ENCODE measurements at places on chromosomes 1 and 21. TPM values are rescaled to one million over a fixed set of nuclear protein-coding genes. Genes with fewer than 3 reads are reported as not detected.

- H3K4me1 ChIP-seq = no peaks in the 10 kb centered on the region
- H3K27me3 ChIP-seq = peaks cover 5% of the 10 kb centered on the region
Observed at GRCh38 chr1:101567582-101568189, 330.9 kb downstream of the S1PR1 start.

DNA sequence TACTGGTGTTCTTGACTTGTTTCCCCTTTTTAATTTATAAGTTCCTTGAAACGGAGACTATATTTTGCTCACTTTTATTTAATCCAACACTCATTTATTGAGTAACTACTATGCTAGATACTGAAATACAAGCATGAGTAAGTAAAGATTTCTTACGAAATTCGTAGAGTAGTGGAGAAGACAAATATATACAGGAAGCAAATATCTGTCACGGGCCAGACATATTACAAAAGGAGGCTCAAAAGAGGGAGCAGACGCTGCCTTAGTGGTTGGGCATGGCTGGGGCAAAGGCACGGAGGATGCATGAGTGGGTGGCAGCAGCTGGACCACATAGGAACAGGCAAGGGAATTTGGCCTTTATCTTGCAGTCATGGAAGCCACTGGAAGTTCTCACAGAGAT lies 6.8 kb downstream of the NCF2 start:
- H3K27me3 ChIP-seq = no peaks in the 10 kb centered on the region
- H3K4me3 ChIP-seq = no peak overlapping the region
- H3K27ac ChIP-seq = no peak overlapping the region
- H3K36me3 ChIP-seq = no peaks in the 10 kb centered on the region
- no peak for DNase-seq

DNA sequence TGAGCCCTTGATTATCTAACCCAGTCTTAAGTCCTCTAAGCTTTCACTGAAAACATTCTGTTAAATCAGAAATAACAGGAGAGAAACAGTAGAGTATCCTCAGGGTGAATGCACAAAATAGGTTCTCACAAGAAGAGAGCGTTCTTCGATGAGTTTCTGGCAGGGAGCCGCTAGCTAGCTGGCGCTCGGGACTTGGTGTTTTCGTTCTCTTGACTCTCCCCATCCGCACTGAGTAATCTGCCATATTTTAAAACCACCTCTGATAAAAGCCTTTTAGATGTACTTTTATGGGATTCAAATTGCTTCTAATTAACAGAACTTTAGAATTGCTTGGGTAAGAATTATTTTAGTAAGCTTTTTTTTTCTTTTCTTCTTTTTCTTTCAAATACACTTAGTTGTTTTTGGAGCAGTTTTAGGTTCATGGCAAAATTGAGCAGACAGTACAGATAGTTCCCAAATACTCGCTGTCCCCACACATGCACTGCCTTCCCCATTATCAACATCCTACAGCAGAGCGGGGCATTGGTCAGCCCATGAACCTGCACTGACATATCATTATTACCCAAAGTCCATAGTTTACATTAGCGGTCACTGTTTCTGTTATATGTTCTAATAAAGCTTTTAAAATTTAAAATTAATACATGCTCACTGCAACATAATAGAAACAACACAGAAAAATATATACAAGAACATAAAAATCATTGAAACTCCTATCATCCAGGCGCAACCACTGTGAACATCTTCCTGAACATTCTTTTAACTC lies 35.4 kb downstream of the PRDM2 start:
- H3K36me3 ChIP-seq = no peaks in the 10 kb centered on the region
- no peak for DNase-seq
- peak overlapping the region; percentile 11 for H3K27ac ChIP-seq

DNA sequence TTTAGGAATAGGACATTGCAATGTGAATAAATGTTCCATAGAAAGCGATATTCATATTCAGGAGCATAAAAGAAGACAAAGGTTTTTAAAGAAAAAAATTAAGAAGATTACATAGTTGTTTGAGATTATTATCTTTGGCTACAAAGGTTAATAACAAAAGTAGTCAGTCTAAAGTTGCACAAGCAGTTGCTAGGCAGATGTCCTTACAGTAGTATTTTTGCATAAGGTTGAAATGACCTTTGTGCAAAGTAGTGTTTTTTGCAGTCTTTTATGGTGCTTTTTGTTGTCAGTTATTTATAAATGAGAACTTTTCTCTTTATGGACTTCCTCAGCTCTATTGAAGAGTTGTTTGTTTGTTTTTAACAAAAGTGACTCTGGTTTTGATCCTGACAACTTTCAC lies 447.8 kb downstream of the AMY1C start:
- DNase-seq = no peak
- no peaks in the 10 kb centered on the region for H3K4me1 ChIP-seq
- no peak overlapping the region for H3K4me3 ChIP-seq
- H3K36me3 ChIP-seq = no peaks in the 10 kb centered on the region

The TAL1 gene
- total RNA-seq = 3.5 TPM

GRCh38 chr1:95039360-95040031 lies 33.3 kb downstream of the ALG14 start:
- no peaks in the 10 kb centered on the region for H3K4me1 ChIP-seq
- no peaks in the 10 kb centered on the region for H3K27me3 ChIP-seq
- DNase-seq = no peak
- no peak overlapping the region for H3K27ac ChIP-seq
- no peaks in the 10 kb centered on the region for H3K36me3 ChIP-seq

GRCh38 chr1:30721812-30722537 lies 1.4 kb downstream of the MATN1 start:
- H3K27me3 ChIP-seq = no peaks in the 10 kb centered on the region
- peaks cover 5% of the 10 kb centered on the region for H3K36me3 ChIP-seq
- H3K27ac ChIP-seq = no peak overlapping the region
- DNase-seq = no peak

The SLC9C2 gene
- total RNA-seq = not detected

GRCh38 chr1:199685369-199685768 lies 342.1 kb upstream of the NR5A2 start:
- no peaks in the 10 kb centered on the region for H3K36me3 ChIP-seq
- no peak overlapping the region for H3K27ac ChIP-seq
- no peaks in the 10 kb centered on the region for H3K27me3 ChIP-seq
- H3K4me1 ChIP-seq = no peaks in the 10 kb centered on the region
- DNase-seq = no peak
- H3K4me3 ChIP-seq = no peak overlapping the region

DNA sequence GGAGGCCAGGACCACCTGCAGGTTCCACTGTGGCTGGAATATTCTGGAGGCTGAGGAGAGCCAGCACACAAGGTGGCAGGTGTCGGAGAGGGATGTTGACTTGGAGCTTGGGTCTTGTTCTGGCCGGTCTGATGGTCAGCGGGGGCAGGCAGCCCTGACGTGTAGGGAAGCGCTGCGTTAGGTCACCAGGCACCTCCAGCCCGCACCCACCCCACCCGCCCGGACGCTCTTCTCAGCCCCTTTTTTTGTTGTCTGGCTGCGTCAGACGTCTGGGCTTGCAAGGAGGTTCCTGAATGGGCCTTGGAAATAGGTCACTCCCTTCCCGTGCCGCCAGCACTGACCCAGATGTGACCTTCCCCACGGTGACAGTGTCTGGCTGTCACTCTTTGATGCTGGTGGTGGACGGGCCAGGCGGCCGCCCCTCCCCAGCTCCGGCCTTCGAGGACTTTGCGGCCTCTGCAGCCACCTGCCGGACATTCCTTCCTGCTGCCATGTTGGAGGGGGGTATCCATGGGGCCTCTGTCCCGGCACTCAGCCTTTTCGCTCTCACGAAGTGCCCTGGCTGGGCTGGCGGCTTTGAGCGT lies 30.1 kb downstream of the SPSB1 start:
- no peak for DNase-seq
- no peak overlapping the region for H3K27ac ChIP-seq
- peaks cover 5% of the 10 kb centered on the region for H3K4me1 ChIP-seq
- no peaks in the 10 kb centered on the region for H3K36me3 ChIP-seq
- no peak overlapping the region for H3K4me3 ChIP-seq
